ENCODE measurements at places on chromosomes 11 and 22. TPM values are rescaled to one million over a fixed set of nuclear protein-coding genes. Genes with fewer than 3 reads are reported as not detected.
A peak's percentile ranks its signal among the peaks of the same experiment; 100 is the strongest.

DNA sequence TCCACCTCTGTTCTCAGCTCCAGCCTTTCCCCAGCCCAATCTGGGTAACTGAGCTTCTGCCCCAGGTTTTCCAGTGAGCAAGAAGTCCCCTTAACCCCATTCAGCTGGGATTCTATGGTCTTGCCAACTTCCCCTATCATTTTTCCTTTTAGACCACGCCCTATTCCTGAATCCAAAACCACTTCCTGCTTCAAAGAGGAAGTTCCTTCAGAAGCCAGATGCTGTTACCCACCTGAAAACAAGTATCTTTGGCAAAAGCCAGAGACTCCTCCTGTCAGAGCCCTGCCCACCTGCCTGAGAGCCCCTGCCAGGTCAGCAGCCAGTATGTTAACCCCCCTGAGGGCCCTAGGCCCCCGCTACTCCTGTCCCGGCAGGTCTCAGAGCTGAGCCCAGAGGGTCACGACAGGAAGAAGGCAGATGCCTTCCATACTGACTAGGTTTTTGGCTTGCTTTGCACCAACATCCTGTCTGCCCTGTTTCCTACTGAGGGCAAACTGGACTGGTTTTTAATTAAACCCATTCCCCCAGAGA lies 20.3 kb upstream of the MICAL2 start:
- no peaks in the 10 kb centered on the region for H3K36me3 ChIP-seq
- H3K4me3 ChIP-seq, result no peak overlapping the region
- peak; percentile 80 for DNase-seq
- H3K27ac ChIP-seq, result peak overlapping the region; percentile 82
- no peaks in the 10 kb centered on the region for H3K27me3 ChIP-seq

- no peak for DNase-seq
- no peak overlapping the region for H3K4me3 ChIP-seq
- H3K27ac ChIP-seq, result no peak overlapping the region
- H3K27me3 ChIP-seq, result no peaks in the 10 kb centered on the region
- no peaks in the 10 kb centered on the region for H3K36me3 ChIP-seq
Measured at GRCh38 chr11:71574418-71574817, 8.3 kb downstream of the KRTAP5-11 start.

- no peak overlapping the region for H3K27ac ChIP-seq
- no peaks in the 10 kb centered on the region for H3K36me3 ChIP-seq
- DNase-seq, result no peak
Measured at GRCh38 chr22:44426981-44427380, 71.1 kb downstream of the RTL6 start.

Gene TSKU
- total RNA-seq, result 5.0 TPM

Gene SEPTIN5
- total RNA-seq, result 25.8 TPM

GRCh38 chr22:49970528-49971231 lies 10.1 kb downstream of the PIM3 start:
- no peaks in the 10 kb centered on the region for H3K36me3 ChIP-seq
- peak; percentile 94 for DNase-seq
- peaks cover 26% of the 10 kb centered on the region for H3K4me1 ChIP-seq
